ENCODE measurements at places on chromosomes 2 and 18.
A peak's percentile ranks its signal among the peaks of the same experiment; 100 is the strongest.

DNA sequence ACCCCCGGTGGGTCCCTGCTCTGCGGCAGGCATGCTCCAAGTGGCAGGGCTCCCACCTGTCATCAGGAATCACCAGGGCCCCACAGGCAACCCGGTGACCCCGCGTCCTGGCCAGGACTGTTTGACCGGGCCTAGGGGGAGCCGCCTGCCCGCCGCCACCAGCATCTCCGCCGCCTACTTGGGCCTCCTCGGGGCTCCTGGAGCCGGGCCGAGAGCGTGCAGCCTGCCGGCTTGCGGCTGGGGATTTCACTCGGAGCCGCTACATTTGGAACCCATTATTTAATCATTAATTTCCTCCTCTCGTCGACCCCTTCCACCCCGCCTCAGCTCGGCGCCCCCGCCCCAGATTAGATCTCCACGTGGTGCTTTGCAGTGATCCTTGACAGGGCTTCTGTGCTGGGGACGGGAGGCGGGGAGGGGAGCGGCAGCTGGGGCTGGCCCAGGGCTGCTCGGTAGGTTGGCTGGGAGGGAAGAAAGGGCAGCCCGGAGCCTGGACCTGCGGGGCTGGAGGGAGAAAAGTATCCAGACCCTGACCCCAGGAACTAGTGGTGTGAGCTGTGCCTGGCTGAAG is 295.4 kb downstream of the CYP26B1 start:
- DNase-seq = no peak

DNA sequence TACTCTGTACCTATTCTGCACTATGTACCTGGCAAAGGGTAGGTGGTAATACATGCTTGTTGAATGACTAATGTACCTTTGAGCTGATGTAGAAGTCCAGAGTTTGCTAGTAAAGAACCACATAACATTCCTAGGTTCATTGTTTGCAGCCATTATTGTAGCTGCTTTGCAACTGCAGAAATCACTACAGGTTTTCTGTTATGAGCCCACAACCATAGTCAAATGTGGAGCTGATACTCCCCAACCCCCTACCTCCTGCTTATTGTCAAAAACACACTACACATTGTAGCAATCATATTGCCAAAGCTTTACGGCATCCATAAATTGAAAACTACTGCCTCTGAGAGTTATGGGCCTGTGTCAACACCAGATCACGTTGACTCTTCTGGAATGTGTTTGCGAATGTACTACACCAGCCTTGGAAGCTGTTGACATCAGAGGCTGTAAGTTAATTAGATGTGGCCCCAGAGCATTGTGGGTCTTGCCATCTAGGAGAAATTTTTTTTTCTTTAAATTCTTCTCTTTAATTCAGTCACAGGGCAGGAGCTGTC is 187.0 kb downstream of the AGPS start:
- DNase-seq = no peak

GRCh38 chr2:133421516-133422324 is 146.5 kb downstream of the NCKAP5 start:
- DNase-seq = no peak

GRCh38 chr2:197010200-197011020 is 83.9 kb upstream of the PGAP1 start:
- no peak for DNase-seq

DNA sequence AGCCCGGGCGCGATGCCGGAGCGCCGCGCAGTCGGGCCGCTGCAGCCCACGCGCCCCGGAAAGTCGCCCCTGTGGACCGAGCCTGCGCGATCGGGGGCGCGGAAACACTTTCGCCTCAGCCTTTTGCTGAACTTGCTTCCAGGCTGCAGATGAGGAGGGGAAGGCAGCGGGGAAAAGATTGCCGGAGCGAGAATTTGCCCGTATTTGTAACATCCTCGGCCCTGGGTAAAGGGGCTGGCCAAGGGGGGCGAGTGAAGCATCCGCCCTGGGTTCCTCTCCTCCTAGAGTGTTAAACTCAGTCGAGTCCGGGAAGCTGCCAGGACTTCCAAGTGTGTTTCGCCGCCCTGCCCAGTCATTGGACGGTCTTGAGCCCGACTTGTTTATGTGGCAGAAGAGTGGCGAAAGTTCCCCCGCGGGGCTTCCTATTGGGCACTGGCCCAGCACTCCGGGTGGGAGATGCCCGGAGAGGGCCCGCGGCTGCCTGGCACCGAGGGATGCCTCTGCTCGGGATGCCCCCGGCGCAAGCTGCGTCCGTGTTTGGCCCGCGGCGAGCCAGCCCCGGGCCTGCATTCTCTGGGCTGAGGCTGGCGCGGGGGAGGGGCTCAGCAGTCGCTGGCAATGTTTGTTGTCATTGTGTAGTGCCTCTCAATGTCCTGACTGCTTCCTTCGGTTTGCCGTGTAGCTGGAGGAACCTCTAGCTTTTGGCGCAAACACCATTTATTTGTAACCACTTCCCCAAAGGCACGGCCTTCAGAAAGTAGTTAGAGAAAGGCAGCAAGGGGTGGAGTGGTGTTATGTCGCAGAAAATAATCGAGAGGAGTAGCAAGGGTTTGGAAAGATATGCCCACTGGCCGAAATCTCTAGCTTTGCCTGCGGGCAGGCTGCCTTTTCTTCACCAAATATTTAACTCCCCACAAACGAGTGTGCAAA is 1.1 kb downstream of the CYBRD1 start:
- peak; percentile 22 for DNase-seq

- DNase-seq = no peak
Observed at GRCh38 chr2:54658564-54659071, 64.8 kb upstream of the EML6 start.

DNA sequence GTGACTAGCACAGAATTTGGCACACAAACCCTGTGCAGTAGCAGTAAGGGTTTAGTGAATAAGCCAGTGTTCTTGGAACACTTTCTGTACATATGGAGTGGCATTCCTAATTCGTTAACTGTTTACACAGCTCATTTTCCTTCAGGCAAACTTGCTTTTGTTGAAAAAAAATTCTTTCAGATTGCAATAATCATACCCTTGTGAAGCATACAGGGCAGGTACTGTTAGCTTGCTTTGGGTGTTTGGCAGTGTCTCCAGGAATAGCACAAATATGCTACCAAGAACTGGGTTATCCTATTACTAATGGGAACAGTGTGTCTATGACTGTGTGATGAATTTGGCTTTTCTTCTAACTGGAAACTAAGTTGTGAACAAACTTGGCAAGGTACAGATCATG is 33.4 kb downstream of the UGP2 start:
- no peak for DNase-seq

DNA sequence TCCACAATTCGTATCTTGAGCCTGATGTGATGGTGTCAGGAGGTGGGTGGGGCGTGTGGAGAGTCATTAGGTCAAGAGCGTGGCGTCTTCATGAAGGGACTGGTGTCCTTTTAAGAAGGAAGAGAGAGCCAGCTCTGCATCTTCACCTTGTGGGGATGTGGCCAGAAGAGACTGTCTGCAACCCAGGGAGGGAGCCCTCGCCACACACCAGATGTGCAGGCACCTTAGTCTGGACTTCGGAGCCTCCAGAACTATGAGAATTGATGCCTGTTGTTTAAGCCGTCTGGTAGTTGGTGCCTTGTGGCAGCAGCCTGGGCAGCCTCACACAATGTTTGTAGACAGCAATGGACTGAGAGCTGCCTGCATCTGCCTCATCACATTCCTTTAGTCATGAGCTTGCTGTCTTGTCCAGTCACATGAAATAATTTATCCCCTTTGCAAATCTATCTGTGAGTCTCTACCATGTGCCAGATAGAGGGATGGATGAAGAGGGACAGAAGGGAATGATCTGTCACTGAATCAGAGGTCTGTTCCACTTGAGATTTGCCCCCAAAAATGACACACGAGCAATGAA is 61.0 kb downstream of the MYT1L start:
- no peak for DNase-seq

DNA sequence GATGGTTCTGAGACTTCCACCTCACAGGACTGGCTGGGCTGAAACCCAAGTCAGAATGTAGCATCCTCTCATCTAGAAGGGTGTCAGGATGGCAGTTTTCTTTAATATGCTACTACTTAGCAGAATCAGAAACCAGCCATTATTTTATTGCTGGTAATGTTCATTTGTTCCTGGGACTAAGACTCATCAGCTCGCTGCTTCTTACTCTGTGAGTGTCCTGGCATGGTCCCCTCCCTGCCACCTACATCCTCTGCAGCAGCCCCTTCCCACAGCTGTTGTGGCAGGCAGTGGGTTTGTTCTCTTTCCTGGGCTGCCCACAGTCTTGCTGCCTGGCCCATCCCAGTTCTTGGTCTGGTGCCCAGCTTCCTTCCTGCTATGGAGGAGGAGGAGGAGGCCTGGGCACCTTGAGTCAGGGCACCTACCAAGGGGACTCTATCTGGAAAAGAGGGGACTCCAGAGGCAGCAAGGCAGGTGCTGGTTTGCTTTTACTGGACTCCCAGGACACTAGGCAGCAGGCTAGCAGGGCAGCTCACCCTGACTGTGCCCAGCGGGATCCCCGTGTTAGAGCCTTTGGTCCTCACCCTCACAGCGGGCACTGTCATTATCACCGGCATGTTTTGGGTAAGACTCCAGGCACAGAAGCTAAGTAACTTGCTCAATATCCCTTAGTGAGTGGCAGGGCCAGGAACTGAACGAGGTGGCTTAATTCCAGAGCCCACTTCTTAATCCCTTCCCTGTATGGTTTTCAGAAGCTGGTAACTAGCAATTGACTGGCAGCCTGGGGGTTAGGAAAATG is 62.1 kb downstream of the LRRFIP1 start:
- no peak for DNase-seq

DNA sequence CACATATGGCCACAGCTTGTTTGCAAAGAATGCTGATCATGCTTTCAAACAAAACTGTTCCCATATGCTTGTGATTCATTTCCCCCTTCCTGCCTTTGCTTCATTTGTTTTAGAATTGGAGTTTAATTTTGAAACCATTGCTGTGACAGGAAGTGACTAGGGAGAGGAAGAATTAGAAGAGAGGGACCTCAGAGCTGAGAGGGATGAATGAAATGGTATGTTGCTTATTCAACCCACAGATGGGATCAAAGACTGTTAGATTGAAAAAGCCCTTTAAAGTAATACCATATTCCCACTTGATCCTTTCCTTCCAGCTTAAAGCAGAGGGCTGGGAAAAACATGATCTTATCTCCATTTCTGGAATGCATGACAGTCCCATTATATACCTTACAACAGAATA is 106.2 kb upstream of the RNF152 start:
- no peak for DNase-seq

- DNase-seq = no peak
Observed at GRCh38 chr2:79799729-79800128, 286.9 kb downstream of the CTNNA2 start.

- DNase-seq = no peak
Observed at GRCh38 chr2:237297421-237298150, 116.4 kb downstream of the COL6A3 start.

GRCh38 chr18:56255381-56255780 is 383.0 kb downstream of the TXNL1 start:
- no peak for DNase-seq

DNA sequence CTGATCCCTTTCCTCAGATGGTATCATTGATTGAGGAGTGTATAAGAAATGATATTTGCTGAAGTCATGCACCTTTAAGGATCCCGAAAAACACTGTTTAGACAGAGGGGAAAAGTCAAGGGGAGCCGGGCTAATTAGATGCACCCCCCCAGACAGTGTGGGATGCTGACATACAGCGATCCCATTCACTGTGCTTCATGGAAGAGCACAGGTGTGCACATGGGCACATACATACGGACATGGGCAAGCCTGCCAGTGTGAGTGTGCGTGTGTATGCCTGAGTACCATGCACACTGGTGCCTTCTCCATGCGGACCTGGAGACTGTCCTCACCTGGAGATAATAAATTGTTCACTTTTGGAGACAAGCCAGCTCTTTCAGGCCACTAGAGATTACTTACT is 22.6 kb downstream of the MEIS1 start:
- no peak for DNase-seq

GRCh38 chr2:159072795-159073194 is 104.4 kb downstream of the TANC1 start:
- no peak for DNase-seq

DNA sequence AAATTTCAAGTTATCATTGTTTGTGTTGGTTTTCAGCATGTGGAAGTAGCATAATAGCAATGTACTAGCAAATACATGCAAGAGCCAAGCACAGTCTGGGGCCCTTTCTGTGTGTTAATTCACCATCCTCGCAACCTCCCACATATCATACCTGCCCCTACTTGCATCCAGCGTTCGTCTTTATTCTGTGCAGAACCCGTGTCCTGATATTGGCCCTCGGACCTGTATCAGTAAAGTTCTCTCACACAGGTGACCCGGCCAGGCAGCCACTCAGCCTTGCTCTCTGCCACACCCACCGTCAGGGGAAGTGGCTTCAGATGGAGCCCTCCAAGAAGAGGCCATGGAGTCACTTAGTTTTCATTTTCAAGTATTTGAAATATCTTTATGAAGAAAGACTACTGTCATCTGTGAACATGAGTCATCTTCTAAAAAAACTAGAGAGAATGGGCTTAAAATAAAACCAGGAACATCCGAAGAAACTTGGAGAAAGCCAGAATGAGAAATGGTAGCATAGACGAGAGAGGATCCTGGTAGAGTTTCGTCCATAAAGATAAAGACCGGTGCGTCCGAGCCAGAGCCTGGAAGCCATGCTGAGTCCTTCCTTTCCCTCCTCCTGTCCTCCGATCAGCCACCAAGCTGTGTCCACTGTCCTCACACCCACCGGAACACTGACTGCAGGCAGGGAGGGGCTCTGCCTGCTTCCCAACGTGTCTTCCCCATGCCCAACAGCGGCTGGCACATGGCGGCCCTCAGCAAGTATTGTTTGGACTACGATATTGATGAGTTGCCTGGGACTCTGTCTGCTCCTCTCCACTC is 57.3 kb upstream of the RPL31 start:
- no peak for DNase-seq

DNA sequence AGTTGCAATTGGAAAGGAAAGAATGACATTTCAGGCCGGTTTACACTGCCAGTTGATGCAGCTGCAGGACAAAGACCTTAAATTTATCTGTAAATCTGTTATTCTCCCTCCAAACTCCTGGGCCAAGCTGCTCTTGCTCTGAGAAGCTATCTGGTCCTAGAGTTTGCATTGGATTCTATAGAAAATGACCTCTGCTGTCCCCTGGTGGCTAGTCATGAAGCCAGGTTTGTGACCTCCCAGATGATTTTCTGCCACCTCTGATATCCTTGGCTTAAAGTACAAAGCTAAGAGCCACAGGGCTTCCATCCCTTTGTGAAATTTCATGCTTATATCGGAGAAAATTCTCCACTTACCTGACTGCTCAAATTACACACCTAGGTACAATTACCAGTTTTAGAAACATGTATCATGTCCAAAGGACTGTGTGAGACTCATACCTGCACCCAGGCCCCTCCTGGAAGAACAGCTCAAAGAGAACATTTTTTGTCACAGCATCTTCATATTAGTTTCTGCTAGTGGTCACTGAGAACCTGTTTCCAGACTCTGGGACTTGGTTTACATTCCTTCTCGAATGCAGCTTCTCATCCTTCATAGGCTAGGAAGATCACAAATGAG is 28.9 kb upstream of the IER3IP1 start:
- DNase-seq = peak; percentile 30

DNA sequence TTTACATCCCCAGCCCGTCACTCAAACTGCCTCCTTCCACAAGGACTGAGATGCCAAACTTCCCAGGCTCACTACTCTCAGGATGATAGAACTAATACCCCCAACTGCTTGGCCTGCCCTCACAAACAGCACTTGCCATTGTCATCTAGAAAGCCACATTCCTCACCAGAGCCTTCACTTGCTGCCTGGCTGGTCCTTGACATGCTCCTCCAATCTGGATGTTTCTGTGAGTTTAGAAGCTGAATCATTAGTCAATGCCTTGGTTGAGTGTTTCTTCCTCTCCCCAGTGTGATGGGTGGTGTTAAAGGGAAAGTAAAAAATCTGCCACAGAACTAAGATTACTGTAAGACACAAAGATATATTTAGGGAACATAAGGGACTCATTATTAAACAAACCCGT is 52.5 kb downstream of the MARCHF4 start:
- DNase-seq = no peak
